ENCODE measurements at places on chromosomes 6 and 20. TPM values are rescaled to one million over a fixed set of nuclear protein-coding genes. Genes with fewer than 3 reads are reported as not detected.
A peak's percentile ranks its signal among the peaks of the same experiment; 100 is the strongest.

The CD109 gene
- total RNA-seq = 0.83 TPM

The DAAM2 gene
- total RNA-seq = not detected

- no peak for DNase-seq
These were observed 1.7 kb downstream of the IP6K3 start for GRCh38 chr6:33744895-33745546.

GRCh38 chr20:51218603-51219002 lies 195.7 kb upstream of the KCNG1 start:
- no peak for DNase-seq

DNA sequence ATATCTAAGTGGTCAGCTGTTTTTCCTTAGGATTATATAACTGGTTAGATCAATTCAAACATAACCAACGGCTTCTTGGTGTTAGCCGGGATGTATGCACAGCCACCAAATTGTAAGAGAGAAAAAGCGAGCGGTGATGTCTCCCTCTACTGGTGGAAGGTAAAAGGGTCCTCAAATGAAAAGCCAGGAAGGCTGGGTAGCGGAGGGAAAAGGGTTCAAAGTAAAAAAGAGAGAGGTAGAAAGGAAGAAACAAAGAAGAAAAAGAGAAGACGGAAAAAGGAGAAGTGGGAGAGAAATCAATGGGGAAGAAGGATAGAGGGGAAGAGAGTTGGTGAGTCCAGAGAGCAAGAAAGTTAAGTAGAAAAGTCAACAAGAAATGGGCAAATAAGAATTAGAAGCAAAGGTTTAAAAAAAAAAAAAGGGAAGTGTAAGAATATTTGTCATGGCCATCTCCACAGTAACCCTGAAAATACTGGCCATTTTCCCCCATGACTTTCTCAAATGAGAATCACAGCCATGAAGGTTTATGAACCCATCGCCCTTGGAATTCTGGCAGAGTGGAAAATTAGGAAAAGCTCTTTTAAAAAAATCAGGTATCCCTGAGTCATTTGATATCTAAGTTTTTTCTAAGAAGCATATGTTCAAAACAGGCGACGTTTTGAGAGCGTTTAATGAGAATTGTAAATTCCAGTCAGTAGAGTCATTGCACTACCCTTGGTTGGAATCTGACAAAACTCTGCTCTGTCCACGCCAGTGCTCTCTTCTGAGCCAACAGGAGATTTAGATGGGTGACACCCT lies 155.6 kb upstream of the SNX9 start:
- peak; percentile 17 for DNase-seq

Data from T-helper 17 cell (primary cell).